ENCODE measurements at places on chromosomes 6 and 20.

DNA sequence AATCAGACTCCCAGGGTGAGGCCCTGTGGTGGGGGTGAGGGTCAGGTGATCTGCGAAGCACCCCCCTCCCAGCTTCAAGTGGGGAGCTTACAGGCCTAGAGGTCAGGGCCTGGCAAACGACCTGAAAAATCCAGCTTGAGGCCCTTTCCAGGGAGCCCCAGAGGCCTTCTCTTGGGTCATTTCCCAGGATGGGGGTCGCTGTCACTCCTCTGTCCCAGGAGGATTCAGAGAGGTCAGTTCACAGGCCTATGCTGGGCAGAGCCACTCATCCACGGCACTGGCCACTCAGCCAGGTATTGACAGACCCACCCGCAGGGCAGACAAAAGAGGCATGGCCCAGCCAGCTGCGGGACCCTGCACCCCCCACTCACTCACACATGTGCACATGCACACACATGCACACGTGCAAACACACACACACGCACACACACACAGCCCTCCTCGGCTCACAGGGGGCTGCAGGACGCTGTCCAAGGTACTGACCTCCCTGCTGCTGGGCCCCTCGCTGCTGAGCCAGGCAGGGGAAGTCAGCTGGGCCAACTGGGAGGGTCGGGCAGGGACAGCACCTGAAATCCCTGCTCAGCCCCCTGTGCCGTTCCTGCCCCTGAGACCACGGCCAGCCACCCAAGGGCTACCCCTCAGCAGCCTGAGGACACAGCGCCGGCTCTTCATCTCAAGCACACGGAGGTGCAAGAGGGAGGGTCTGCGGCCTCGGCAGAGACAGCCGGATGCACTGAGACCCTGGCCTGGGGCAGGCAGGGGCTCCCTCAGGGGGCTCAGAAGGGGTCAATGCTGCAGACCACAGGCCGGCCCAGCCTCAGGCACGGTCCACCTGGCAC lies 113.8 kb downstream of the TAF4 start:
- DNase-seq: no peak

GRCh38 chr20:25009218-25010145 lies 16.9 kb upstream of the APMAP start:
- DNase-seq: no peak

DNA sequence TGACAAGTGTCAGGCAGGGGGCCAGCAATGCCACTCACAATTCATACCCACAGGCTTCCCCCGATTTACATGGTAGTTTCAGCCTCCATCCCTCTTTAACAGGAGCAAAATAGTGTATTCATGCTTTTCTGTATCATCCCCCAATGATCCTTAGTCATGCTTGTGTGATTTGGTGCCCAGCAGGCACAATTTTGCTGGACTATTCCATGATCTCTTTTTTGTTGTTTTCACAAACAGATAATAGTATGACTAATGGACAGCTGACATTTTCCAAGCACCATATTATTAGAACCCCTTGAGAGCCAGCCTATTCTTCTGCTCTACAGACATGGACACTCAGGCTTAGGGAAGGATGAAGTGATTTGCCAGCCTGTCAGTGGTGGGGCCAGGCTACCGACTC lies 128.2 kb upstream of the RIPOR2 start:
- DNase-seq: no peak

- no peak for DNase-seq
Observed at GRCh38 chr6:138229663-138230179, 11.4 kb upstream of the PBOV1 start.

DNA sequence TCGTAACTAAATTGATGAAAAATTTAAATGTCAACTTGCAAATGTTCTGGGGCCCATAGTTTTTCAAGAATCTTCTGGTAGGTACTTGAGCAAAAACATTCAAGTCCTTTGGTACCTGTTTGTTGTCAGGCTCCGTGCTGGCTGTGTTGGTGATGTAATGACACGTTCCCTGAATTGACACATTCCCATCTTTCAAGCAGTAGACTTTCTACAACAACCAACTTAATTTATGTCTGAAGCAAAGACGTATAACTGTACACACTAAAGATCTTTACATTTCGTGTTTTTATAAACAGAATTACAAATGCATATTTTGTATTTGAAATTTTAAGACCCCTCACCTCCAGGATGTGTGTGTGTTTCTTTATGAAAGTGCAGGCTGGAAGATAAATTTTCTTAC lies 49.5 kb downstream of the NCOA3 start:
- DNase-seq: no peak

DNA sequence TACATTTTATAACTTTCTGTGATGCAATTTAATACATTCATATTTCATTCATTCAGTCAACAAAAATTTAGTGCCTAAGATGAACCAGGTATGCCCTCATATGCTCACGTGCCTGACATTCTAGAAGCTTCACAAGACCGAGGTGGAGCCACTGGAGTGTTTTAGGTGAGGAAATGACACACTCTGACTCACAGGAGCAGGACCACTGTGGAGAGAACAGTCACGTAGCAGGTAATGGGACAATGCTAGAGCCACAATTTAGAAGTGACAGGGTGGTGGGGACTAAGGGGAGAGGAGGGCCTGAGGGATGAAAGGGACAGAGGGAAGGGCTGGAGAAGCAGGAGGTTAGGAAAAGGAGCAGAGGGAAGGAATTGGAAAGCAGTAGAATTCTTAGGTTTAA lies 17.6 kb upstream of the HLA-A start:
- DNase-seq: no peak

- DNase-seq: no peak
Observed at GRCh38 chr6:107658920-107659865, 164.9 kb downstream of the SCML4 start.

- DNase-seq: no peak
Observed at GRCh38 chr20:40860487-40860902, 168.1 kb upstream of the TOP1 start.

GRCh38 chr6:25404091-25404490 lies 124.9 kb downstream of the CARMIL1 start:
- no peak for DNase-seq

- DNase-seq: no peak
Observed at GRCh38 chr6:148934539-148934938, 187.7 kb downstream of the UST start.

- no peak for DNase-seq
Observed at GRCh38 chr20:58482416-58482815, 32.8 kb downstream of the APCDD1L start.

- DNase-seq: no peak
Observed at GRCh38 chr6:144583614-144583954, 298.4 kb downstream of the UTRN start.

DNA sequence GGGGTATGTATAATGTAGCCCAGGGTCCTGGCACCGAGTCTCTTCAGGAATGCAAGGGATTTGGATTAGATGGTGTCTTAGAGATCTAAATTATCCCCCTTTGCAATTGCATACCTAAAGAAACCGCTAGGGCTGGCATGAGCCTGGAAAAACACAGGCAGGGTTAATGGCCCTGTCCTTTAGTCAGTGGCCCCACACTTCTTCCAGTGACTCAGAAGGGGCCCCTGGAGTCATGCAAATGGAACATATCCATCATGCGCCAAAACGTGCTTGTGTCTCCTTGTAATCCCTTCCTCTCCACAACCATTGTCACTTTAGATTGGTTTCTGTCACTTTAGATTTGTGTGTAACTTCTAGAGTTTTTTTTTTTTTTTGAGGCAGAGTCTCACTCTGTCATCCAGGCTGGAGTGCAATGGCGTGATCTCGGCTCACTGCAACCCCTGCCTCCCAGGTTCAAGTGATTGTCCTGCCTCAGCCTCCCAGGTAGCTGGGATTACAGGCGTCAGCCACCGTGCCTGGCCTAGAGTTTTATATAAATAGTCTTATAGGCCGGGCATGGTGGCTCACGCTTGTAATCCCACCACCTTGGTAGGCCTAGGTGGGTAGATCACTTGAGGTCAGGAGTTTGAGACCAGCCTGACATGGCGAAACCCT lies 8.7 kb upstream of the MYBL2 start:
- no peak for DNase-seq

- DNase-seq: no peak
Observed at GRCh38 chr6:147625946-147626345, 117.5 kb downstream of the SAMD5 start.

- no peak for DNase-seq
Observed at GRCh38 chr20:45950330-45950646, 15.8 kb downstream of the PCIF1 start.

DNA sequence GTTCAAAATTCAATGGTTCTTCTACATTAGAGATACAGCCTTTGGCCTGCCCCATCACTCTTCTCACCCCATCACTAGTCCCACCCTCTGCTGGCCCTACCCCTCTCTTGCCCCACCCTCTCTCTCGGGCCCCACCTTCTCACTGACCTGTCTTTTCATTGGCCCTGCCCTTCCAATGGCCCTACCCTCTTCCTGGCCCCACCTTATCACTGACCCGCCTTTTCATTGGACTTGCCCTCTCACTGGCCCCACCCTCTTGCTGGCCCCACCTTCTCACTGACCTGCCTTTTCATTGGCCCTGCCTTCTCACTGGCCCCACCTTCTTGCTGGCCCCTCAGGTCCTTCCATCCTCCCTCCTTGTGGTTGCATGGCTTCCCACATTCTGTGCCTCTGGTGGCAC lies 107.2 kb upstream of the PLEKHG1 start:
- DNase-seq: no peak

DNA sequence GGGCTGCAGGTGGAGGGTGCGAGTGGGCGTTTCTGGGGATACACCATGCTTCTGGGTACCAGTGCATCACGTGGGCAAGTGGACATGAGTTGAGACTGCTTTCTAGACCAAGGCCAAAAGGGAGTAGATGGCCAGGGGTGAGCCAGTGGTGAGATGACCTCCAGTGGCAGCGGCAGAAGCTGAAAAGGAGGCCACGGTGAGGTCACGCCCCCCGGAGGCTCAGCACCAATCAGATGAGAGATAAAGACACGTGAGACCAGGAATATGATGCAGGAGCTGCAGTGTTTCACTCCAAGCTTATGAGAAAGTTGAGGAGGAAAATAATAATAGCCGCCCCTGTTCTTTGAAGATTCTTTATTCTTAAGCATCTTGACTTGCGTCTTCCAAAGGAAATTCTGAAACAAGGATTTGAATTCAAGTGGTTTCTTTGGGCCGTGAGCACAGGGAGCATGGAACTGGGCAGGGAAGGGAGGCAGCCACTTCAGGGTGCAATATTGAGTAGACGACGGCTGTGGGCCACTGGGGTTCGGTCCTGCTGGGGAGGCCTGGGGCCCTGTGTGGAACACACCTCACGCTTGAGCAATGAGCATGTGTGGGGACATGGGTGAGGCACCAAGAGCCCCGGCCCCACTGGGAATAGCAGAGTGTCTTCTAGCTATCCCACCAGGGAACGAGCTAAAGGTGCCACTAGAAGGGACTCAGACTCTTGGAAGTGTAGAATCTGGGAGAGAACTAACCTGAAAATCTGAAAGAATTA lies 156.7 kb upstream of the LRFN2 start:
- DNase-seq: no peak

- DNase-seq: no peak
Observed at GRCh38 chr20:62739581-62740285, 31.1 kb downstream of the NTSR1 start.

DNA sequence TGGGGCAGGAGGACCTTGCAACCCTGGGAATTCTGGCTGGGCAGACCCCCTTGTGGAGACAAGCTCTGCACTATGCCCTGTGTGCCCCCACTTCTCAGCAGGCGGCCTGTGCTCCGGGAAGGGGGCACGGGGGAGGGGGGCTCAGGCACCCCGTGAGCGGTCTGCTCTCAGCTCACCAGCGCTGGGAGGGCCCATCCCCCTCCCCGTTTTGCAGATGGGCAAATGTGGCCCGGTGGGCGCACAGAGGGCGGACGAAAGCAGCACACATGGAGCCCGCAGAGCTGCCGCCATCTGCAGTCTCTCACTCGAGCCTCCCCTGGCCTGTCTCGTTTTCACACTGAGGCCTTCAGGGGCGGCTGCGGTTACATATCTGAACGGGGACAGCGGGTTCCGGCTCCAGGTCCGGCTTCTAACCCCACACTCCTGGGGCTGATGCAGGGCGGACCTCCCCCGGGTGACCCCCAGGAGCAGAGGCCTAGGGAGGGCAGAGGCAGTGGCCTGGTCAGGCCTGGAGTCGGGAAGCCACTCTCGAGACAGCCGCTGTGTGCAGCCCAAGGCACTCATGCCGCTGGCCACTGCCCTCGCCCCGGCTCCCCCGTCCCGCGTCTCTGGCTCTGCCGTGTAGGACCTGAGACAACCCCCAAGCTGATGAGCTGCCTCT lies 13.9 kb downstream of the CHRNA4 start:
- DNase-seq: no peak

- DNase-seq: no peak
Observed at GRCh38 chr20:60485012-60485760, 527.0 kb downstream of the CDH26 start.

- DNase-seq: no peak
Observed at GRCh38 chr20:47319517-47320252, 36.8 kb downstream of the ZMYND8 start.

GRCh38 chr6:10441655-10442009 lies 26.8 kb upstream of the TFAP2A start:
- no peak for DNase-seq

DNA sequence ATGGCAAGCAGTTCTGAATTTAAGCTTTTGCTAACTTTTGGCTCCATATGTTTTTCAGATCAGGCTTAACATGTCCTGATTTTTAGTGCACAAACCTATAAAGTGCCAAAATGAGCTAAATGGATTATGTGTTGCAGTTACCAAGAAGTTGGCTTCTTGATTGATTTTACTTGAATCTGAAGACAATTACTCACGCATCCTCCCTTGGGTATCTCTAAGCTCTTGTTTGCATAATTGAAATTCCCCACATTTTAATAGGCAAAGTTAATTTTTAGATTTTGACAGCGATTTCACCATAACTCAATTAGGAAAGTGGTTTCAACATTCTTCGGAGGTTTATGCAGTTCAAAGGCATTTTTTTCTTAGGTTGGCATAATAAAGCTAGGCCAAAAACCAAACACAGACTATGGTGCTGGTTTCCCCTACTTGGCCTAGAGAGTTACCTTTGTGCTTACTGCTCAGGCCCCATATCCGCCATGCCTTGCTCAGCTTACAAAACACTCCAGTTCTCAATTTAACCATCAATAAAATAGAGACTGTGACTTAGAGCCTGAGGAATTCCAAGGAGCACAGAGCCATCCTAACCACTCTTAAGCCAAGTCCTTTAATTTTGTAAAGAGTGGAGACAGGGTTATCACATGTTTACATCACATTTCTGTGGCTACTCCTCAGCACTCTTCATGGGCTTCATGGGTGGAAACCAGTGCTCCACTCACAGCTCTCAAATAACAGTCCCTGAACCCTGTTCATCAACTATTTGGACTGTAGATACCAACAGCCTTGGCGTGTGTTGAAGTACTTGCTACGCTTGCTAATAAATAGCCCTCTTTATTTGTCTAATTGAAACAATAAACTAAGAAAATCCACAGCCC lies 32.1 kb downstream of the LAMA4 start:
- DNase-seq: no peak

Measured in stimulated activated CD4-positive, alpha-beta T cell treated with anti-CD3 and anti-CD28 coated beads, TNF-alpha, amount 100 ng/mL, for 4 hours (primary cell).